ENCODE measurements at places on chromosomes 1 and 21.

DNA sequence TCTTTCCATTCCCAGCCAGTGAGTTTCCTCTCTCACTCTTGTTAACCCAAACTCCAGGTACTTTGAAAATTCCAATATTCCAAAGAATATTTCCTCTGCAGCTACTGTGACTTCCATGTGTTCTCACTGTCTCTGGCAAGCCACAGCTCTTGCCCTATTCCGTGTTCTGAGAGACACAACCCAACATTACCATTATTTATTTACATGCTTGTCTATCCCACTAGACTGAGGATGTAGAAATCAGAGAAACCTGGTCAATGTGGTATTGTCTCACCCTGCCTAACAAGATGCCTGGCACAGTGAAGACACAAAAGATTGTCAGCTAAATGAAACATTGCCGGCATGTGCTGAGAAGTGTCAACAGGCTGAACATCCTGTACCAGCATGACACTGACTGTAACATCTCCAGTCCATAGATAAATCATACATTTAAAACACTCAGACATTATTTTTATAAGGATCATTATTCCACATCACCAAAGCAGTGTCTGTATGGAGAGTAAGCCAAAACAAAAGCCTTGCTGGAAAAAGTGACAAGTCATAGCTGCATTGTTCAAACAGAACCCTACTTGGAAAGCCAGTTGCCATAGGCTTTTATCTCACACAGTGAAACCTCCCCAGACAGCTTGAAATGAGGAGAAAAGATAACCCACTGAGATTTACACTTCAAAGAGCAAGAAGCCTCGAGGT is 72.3 kb downstream of the SIPA1L2 start:
- no peak for DNase-seq

- no peak for DNase-seq
Observed at GRCh38 chr21:45202889-45203288, 84.8 kb downstream of the POFUT2 start.

DNA sequence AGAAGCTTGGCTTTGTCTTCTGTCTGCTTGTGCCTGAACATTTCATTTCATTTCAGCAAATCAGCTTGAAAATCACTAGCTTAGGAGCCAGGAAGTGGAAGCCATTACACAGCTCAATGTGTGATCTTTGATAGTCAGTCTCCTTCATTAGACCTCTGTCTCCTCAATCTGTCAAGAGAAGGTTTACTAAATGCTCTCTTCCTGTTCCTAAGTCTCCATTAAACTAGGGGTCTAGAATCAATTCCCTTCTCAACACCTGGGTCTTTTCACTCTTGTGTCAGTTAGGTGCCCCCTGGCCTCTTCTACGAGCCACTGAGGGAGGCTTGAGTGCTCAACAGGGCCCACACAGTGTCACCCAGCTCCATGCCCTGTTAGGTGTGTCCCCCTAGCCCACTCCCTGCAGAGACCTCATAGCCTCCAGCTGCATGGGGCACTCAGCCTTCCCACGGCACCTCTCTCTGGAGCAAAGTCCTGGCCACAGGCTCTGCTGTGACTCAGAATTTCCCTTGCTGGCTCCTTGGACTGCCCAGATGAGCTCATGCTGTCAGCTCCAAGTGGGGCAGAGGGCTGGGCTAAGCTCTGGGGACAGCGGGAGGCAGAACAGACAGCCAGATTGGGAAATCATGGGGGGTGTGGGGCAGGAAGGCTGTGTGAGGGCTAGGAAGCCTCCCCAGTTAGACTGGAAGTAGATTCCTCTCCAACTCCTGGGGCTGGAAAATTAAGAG is 115.7 kb upstream of the IPO9 start:
- no peak for DNase-seq

GRCh38 chr1:84452436-84452835 is 26.6 kb upstream of the RPF1 start:
- no peak for DNase-seq

DNA sequence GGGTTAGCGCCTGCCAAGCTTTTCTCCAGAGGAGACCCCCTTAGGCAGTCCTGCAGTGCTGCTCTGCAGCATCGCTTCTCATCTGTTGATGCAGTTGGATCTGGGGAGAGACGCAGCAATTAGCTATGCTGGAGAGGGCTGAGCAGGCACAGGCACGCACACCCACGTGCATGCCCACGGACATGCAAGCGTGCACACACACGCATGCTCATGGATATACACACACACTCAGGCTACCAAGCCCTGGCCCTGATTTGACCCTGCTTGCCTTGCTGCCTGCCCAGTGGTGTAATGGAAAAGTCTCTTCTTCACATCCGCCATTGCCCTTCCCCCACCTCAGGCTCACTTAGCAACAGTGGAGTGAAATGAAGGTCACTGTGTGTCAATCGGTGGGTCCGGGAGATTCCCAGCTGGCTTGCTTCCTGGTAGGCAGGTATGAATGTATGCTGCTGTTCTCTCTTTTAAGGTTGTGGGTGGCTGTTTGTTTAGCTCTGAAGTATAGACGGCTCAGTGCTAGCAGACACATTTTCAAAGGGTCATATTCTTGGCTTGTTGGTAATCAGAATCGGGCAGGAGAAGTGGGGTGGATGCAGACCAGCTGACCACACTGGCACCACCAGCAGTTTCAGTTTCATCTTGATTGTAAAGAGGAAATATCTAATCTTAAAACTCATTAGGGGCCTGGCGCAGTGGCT is 9.5 kb downstream of the ATP1B1 start:
- no peak for DNase-seq

DNA sequence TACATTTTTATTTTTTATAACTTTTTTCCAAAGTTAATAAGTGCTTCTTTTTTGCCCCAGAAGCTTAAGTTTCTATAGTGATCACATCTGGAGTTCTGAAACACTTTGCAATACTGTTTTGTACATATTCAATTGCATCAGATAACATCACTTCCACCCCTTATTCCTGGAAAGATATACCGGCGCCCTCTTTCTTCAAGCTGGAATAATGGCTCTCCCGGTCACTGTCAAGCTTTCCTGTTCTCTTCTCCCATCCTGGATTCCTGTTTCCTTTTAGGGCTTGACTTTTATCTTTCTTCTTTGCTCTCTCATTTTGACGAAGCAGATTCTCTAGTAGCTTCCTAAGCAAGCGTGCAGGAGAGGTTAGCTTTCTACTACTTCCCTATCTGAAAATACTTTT is 1866.8 kb downstream of the MRPL39 start:
- no peak for DNase-seq

- DNase-seq: no peak
Observed at GRCh38 chr1:7403265-7404045, 367.6 kb upstream of the VAMP3 start.

DNA sequence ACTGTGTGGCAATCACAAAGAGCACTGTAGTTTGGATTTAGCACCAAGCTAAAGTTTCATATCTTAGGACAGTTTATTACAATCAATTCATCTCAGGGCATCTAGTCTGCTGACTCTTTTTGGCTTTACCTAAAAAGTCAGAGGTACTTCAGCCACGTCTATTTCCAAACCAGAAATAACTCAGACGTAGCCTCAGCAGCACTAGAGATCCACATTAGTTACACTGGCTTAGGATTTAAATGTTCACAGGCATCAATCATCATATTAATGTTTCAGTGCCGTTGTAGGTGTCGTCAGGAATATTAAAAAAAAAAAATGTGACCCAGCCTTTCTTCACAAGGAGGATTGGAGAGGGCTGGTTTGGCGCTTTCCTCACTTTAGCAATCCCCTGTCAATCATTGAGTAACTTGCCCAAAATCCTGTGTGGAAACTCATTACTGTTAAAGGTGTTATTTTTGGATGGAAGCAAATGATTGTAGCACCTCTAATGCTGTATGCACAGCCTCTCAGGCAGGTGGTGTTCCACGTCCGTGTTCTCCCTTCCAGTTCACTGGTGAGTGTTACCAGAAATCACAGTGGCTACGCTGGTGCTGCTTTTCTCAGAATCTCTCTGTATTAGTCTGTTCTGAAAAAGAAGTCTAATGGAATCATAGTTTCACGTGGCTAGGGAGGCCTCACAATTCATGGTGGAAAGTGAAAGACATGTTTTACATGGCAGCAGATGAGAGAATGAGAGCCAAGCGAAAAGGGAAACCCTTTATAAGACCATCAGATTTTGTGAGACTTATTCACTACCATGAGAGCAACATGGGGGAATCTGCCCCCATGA is 45.4 kb downstream of the NEK7 start:
- DNase-seq: peak; percentile 73

- DNase-seq: no peak
Observed at GRCh38 chr21:15908187-15908586, 178.4 kb downstream of the USP25 start.

- no peak for DNase-seq
Observed at GRCh38 chr1:82901561-82901960, 1097.4 kb downstream of the TTLL7 start.

DNA sequence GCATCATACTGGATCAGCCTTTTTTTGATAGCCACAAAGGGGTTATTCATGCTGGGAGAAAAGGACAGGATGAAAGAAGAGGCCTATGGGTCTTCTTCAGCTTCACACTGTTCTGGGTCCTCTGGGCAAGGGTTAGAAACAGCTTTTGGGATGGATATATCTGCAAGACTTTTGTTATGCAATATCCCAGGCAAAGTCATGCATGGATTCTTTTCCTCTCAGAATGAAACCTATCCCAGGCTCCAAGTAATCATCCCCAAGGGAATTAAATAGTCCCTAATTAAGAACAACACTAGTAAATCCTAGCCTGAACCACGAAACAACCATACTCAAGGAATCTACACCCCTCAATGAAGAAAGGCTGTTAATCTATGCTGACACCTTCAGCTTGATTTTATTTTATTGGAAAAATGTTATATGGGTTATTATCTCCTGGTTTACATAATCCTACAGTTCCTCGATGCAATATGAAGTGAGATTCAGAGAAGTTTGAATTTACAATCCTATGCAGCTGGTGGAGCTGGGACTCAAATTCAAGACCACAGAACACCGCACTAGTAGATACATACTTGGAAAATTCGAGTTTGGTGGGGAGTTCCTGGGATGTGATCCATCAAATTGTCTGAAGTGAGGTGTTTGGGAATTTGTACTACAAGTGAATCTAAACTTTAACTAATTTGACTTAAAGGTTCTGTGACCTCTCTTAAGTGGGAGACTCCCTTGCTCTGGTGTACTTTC is 338.6 kb downstream of the TBX15 start:
- DNase-seq: no peak

DNA sequence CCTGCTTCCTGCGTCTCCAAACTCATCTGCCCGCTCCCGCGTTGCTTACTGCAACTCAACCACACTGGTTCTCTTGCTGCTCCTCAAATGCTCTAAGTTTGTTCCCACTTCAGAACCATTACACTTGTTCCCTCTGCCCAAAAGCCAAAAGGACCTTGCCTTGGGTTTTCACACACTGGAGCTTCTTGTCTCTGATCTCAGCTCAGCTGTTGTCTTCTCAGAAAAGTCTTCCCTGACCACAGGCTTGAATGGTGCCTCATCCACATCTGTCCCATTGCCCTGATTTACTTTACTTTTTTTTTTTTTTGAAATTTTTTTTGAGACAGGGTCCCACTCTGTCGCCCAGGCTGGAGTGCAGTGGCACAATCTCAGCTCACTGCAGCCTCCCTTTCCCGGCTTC is 44.3 kb upstream of the SYT14 start:
- no peak for DNase-seq

DNA sequence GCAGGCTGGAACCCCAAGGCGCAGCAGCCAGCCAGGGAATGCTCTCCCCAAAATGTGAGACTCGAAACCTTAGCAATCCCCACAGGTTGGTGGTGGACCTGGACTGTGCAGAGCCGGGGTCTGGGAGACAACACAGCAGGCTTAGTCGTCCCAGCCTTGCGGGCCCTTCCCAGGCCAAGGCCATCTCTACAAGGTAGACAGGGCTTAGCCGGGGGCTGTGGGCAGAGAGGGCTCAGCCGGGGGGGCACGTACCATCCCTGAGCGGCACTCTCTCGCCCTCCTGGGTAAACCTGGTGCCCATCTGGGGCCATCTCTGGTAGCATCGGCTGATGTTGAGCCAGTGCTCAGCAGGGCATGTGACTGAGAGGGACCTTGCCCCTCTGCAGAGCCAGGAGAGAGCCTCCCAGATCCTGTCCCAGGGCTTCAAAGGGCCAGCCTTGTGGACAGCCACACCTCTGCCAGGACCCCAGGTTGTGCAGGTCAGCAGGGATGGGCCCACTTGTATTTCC is 2.2 kb upstream of the ACTRT2 start:
- DNase-seq: no peak

DNA sequence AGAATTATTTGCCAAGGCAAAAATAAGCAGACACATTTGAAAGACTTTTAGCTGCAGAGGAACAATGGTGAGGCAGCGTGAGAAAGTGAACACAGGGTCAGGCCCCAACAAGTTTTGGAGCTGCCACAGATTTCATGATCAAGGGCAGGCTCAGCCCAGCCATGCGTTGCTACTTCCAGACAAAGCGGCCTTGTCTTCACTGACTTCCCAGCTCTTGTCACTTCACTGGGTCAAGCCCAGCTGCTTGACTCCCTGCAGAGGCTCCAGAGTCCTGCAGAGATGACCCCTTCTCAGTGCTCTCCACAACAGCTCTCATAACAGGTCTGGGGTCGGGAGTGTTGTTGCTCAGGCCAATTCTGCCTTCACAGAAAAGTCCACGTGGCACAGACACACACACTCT is 35.8 kb downstream of the HHAT start:
- DNase-seq: no peak

- DNase-seq: no peak
Observed at GRCh38 chr1:213163278-213163711, 112.3 kb downstream of the RPS6KC1 start.

GRCh38 chr1:118947003-118947765 is 41.0 kb downstream of the TBX15 start:
- DNase-seq: no peak

- DNase-seq: no peak
Observed at GRCh38 chr1:30415171-30415940, 308.0 kb downstream of the MATN1 start.

DNA sequence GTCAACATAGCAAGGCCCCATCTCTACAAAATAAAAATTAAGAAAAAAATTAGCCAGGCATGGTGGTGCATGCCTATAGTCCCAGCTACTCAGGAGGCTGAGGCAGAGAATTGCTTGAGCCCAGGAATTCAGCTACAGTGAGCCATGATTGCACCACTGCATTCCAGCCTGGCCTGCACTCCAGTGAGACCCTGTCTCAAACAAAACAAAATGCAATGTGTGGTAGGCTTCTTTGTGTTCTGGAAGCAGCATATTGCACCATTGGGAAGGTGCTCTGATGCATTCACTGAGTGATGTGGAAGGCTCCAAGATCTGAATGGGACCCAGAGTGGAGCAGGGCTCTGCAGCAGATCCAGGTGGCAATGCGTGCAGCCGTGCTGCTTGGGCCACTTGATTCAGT is 99.6 kb upstream of the COG2 start:
- DNase-seq: no peak

GRCh38 chr1:107653765-107654164 is 311.2 kb downstream of the VAV3 start:
- DNase-seq: no peak

GRCh38 chr1:157000686-157001085 is 44.9 kb downstream of the ARHGEF11 start:
- DNase-seq: no peak

DNA sequence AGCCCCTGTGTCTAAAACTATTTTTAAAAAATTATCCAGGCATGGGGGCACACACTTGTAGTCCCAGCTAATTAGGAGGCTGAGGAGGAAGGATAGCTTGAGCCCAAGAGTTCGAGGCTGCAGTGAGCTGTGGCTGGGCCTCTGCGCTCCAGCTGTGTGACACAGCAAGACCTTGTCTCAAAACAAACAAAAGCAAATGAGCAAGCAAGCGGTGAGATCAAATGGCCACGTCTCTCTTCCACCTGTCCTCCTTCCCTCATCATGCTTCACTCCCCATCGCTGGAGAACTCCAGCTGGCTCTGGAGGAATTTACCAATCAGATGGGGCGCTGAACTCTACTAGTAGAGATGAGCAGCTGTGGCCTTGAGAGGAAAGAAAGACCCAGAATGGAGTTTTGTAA is 14.0 kb upstream of the REN start:
- no peak for DNase-seq

GRCh38 chr1:53138991-53139884 is 3.2 kb downstream of the SLC1A7 start:
- no peak for DNase-seq

All from activated CD4-positive, alpha-beta T cell treated with anti-CD3 and anti-CD28 coated beads, Interleukin-2, amount 50 U/mL, for 16 hours (primary cell).